Lower lobe of right lung (tissue), 2 donors: ENCODE measurements at places on chromosomes 6 and 20. TPM values are rescaled to one million over a fixed set of nuclear protein-coding genes. Genes with fewer than 3 reads are reported as not detected.

DNA sequence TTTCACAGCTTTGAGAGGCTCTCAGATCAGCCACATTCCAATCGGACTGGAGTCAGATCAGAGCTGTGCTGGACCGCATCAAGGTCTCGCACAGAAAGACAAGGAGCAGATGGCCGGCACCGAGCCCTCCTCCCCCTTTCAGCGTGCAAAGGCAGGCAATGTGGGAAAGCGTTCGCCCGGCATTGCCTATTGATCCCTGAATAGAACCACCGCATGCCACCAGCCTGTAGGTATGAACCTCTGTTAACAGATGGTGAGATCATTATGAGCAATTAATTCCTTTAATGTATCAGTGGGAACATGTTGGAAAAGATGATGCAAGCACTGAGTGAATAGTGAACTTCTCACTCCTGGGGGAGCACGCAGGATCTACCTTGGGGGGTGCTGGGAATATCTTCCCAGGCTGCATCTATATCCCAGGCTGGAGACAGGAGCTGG lies 117.5 kb upstream of the ID4 start:
- no peak for DNase-seq

DNA sequence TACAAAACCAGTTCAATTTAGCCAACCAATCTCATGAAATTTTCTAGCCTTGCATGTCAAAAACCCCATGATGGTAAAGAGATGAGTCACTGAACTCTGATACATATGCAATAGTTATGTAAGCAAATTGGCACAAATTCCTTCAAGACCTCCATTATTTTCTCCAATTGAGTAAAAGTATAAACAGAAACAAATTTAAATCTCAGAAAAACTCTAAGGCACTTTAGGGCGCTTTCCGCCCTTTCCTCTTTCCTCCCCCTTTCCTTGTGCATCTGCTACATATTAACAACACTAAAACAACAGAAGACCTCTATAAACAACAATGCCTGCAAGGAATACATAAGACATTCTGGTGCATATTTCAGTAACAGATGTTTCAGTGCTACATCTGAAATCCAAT lies 48.5 kb downstream of the KIF13A start:
- no peak for DNase-seq

- peak; percentile 73 for DNase-seq
Measured at GRCh38 chr6:43575105-43575771, 600 bp downstream of the XPO5 start.

The PGC gene
- 947 TPM for total RNA-seq

DNA sequence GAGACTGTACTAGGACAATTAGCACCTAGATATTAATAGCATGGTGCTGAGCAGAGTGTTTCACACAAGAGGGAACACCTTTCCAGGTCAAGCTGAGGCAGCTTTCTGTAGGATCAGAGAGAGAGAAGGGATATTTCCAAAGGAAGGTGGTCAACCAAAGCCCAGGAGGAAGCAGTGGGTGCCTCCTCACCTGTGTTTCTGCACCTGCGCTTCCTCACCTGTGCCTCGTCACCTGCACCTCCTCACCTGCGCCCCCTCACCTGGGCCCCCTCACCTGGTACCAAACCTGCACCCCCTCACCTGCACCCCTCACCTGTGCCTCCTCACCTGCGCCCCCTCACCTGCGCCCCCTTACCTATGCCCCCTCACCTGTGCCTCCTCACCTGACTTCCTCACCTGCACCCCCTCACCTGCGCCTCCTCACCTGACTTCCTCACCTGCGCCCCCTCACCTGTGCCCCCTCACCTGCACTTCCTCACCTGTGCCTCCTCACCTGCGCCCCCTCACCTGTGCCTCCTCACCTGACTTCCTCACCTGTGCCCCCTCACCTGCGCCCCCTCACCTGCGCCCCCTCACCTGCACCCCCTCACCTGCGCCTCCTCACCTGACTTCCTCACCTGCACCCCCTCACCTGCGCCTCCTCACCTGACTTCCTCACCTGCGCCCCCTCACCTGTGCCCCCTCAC lies 67.9 kb downstream of the TTLL2 start:
- no peak for DNase-seq

DNA sequence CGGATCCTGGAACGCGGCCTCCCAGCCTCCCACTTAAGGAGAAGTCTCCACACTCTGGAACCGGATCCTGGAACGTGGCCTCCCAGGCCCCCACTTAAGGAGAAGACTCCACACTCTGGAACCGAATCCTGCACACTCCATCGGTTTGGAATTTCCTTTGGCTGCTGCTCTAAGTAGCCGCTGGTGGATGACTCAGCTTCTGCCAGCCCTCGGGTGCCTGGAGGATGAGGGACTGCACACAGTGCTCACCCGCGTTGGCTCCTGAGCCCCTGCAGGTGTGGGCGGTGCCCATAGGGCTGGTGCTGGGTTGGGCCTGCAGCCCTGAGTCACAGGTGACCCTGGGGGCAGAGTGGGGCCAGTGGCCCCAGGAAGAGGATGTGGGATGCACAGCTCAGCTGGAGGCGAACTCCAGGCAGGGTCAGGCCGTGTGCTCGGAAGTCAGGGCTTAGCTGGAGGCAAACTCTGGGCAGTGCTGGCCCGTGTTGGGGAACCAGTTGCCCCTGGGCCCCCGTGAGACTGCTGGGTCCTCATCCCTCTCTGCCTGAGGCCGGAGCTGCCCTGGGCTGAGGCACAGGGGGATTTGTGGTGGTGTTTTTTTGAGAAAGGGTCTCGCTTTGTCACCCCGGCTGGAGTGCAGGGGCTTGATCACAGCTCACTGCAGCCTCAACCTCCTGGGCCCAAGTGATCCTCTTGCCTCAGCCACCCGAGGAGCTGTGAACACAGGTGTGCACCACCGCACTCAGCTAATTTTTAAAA lies 13.9 kb upstream of the TNFRSF6B start:
- no peak for DNase-seq

- DNase-seq = no peak
Measured at GRCh38 chr6:64736421-64736950, 970.5 kb downstream of the EYS start.

The GPSM3 gene
- 76.2 TPM for total RNA-seq

- no peak for DNase-seq
Measured at GRCh38 chr20:39021748-39022147, 59.6 kb downstream of the DHX35 start.
